ENCODE measurements at places on chromosomes 2 and 18.

DNA sequence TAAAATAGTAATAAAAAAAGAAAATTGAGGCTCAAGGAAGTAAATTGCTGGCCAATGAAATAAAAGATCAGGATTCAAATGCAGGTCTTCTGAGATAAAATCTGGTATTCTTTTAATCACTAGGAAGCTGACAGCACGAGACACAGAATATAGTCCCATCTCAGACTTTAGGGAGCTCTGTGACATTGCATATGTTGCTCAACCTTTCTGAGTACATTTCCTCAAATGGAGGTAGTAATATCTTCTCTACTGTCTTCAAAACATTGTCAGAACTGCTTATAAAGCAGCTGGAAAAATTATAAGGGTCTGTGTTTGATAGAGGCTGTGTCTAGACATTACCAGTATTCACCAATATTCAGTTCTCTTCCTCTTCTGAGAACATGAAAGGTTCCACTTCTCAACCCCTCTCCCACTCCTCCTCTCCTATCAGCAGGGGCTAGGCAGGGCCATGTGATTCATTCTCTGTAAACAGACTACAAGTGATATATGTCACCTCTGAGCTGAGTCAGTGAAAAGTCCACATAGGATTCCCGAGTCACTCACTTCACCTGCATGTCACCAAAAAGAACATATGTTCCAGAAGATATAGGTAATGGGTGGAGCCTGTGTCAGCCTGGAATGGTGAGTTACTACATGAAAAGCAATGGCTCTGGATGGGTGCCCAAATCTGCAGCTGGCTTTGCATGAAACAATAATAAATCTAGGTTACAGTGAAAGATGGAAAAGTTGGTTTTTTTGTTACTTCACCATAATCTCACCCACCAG, 7.1 kb downstream of the KCNE4 start:
- no peak for DNase-seq

- no peak for DNase-seq
These were observed 190.2 kb upstream of the GATA6 start for GRCh38 chr18:21979171-21979560.

GRCh38 chr18:45304558-45304957, 310.7 kb upstream of the SLC14A2 start:
- DNase-seq: no peak

- DNase-seq: no peak
These were observed 61.5 kb downstream of the BARD1 start for GRCh38 chr2:214747992-214748391.

- no peak for DNase-seq
These were observed 54.9 kb upstream of the PXDN start for GRCh38 chr2:1799174-1799573.
